Epithelial cell of prostate (primary cell): ENCODE measurements at places on chromosomes 13 and 19.

DNA sequence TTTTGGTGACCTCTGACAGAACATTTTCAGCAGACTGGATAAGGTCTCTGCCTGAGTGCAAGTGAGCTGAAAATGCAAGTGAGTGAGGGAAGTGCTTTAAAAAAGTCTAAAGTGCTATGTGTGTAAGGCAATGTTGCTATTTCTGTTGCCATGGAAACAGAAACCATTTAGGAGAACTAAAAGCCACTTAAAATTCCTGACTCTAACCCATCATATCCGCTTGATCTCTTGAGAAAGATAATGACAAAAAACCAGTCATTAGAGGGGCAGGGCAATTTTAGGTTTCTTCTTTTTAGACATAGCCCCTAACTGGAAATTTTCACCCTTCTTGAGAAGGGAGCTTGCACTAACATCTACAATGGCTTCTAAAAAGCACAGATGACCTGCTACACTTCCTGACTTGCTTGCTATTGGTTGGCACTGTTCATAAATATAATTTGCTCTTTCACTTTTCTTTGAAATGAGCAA, at the start of gene CYSLTR2:
Gene CYSLTR2, plus strand, starts transcription at position 458 of the 468 bp plus-strand sequence. CDS start 52,889 bp downstream, outside the sequence.
- DNase-seq: no peak

DNA sequence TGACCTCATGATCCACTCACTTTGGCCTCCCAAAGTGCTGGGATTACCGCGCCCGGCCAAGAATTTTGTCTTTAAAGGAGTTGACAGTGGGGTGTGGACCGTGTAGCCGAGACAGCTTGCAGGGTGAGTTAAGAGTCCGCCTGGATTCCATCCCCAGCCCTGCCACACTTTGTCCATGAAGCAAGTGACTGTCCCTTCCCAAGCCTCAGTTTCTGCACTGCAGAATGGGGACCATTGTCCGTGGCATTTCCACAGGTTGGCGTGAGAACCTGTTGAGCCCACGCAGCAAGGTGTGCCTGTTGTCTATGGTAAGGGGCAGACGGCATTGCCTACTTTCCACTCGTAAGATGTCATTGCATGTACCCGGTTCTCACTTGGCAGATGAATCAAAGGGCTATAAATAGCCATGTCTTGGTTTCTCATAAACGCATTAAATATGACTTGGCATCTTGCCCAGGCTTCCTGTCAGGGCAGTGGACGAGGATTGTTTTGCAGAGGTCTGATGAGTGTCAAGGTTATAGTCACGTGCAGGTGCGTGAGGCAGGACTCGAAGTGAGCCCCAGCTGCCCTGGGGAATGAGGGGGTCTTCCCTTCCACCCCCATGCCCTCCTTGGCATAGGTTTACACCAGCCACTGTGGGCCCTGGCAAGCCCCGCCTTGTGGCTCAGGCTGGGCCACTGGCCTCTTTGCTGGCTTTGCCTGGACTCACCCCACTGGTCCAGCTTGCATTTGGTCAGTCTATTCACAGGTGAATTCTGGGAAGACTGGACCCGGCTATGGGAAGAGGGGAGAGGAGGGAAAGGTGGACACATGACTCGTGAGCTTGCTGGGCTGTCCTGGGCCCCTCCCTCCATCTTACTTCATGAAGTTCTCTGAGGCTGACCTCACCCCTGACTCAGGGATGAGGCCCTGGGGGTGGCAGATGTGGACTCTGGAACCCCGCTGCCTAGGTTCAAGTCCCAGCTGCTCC, 14.6 kb downstream of the FAM187B start:
- DNase-seq: peak; percentile 76

- no peak for DNase-seq
Observed at GRCh38 chr19:10168386-10168948, 26.3 kb downstream of the DNMT1 start.

- no peak for DNase-seq
Observed at GRCh38 chr13:49667773-49668172, 23.5 kb downstream of the EBPL start.

- DNase-seq: no peak
Observed at GRCh38 chr19:51327066-51328001, 14.6 kb downstream of the VSIG10L start.

DNA sequence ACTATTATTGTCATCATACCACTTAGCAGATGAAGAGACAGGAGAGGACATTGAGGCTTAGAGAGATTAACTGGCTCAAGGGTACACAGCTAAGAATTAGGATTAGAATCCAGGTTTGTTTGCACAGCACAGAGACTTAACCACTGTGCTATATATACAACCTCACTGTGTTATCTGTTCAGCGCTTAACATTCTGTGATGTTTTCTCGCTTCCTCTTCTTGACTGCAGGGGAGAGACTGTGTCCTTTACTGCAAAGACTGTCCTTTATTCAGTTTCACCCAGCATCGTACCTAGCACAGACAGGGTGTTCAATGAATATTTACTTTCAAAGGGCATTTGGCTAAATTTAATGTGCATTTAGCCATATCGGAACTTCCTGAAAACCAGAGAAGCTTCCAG, 54.9 kb upstream of the PCDH8 start:
- no peak for DNase-seq

DNA sequence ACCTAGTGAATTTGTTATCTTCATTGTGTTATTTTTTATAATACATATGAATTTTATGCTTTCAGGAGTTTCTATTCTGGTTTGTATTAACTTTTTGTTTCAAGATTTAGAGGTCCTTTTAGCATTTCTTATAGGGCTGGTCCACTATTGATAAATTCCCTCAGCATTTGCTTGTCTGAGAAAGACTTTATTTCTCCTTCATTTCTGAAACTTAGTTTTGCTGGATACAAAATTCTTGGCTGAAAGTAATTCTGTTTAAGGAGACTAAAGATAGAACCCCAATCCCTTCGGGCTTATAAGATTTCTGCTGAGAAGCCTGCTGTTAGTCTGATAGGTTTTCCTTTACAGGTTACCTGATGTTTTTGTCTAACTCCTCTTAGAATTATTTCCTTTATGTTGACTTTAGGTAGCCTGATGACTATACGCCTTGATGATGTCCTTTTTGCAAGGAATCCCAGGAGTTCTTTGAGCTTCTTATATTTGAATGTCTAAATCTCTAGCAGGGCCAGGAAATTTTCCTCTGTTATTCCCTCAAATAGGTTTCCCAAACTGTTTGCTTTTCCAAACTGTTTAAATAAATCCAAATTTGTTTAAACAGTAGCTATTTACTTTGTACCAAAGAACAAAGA, 127.1 kb downstream of the CYSLTR2 start:
- DNase-seq: no peak

DNA sequence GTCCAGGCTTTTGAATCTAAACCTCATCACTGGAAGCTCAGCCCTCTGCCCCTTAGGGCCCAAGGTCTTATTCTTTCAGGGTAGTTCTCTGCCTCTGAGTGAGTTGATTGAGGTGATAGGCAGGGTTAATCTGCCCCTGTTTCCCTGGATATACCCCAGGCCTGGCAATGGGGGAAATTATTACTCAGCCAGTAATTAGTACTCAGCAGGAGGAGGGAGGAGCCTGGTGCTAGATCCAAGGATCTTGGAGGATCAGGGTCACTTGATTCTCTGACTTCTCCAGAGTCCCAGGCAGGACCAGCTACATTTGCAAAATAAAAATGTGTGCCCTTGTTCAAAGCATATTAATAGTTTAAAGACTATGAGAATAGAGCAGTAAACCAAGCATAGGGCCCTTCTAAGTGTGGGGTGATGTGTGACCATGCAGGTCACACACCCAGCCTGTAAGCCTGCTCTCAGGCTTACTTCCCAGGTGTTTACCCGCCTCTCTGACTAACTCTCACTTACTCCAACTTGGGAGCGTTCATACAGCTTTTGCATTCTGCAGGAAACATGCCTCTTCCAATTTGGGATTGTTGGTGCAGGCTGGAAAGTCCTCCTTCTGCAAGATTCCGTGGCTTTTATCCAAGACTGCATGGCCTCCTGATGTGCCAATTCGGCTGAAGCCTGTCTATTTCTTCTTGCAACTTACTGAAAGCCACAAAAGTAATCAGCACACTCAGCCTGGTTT, 7.9 kb upstream of the STK24 start:
- no peak for DNase-seq
